Diencephalon (tissue), 1 donor: ENCODE measurements at places on chromosomes 12 and 14. TPM values are rescaled to one million over a fixed set of nuclear protein-coding genes. Genes with fewer than 3 reads are reported as not detected.

SLC11A2 gene
- total RNA-seq: 85.1 TPM

VRTN gene
- not detected for total RNA-seq

SRRM4 gene
- 11.5 TPM for total RNA-seq

AHSA1 gene
- 111 TPM for total RNA-seq

SLC17A8 gene
- 10.1 TPM for total RNA-seq

DHRS4 gene
- total RNA-seq: 8.5 TPM

RAD51B gene
- total RNA-seq: 12.2 TPM

GPX2 gene
- total RNA-seq: not detected

TMEM132D gene
- total RNA-seq: 17.1 TPM

TDRD9 gene
- total RNA-seq: 4.4 TPM

KRT74 gene
- total RNA-seq: not detected

PDE3A gene
- 15.5 TPM for total RNA-seq

CIROP gene
- not detected for total RNA-seq

SLC25A47 gene
- not detected for total RNA-seq

NGB gene
- 17.8 TPM for total RNA-seq

ADAMTS20 gene
- total RNA-seq: 0.46 TPM

CCDC197 gene
- not detected for total RNA-seq

GNB3 gene
- total RNA-seq: 3.2 TPM

DENND5B gene
- total RNA-seq: 53.7 TPM

KLRK1 gene
- 0.92 TPM for total RNA-seq

GLIPR1L2 gene
- total RNA-seq: 2.3 TPM

BEST3 gene
- total RNA-seq: 11.5 TPM

OLR1 gene
- 16.4 TPM for total RNA-seq

SIX1 gene
- total RNA-seq: 0.46 TPM

STYK1 gene
- 18.7 TPM for total RNA-seq

RPS6KA5 gene
- 13.4 TPM for total RNA-seq

TPPP2 gene
- not detected for total RNA-seq

RAN gene
- 416 TPM for total RNA-seq

LRRIQ1 gene
- total RNA-seq: 25.1 TPM

TAS2R10 gene
- 3.7 TPM for total RNA-seq

A2ML1 gene
- 2.3 TPM for total RNA-seq
